ENCODE measurements at places on chromosomes 12 and 14. TPM values are rescaled to one million over a fixed set of nuclear protein-coding genes. Genes with fewer than 3 reads are reported as not detected.

AQP6 gene
- polyA plus RNA-seq, result not detected

FAM186B gene
- polyA plus RNA-seq, result not detected

PPP1R1A gene
- 29.6 TPM for polyA plus RNA-seq

TMEM63C gene
- 14.6 TPM for polyA plus RNA-seq

INTS13 gene
- polyA plus RNA-seq, result 15.3 TPM

CDCA4 gene
- 9.1 TPM for polyA plus RNA-seq

NFATC4 gene
- 0.48 TPM for polyA plus RNA-seq

TMPRSS12 gene
- not detected for polyA plus RNA-seq

Data from neural cell (in vitro differentiated cells).